ENCODE measurements at places on chromosomes 3 and 15. TPM values are rescaled to one million over a fixed set of nuclear protein-coding genes. Genes with fewer than 3 reads are reported as not detected.

CLSTN2 gene
- total RNA-seq = 4.7 TPM

- H3K27me3 ChIP-seq = no peaks in the 10 kb centered on the region
- DNase-seq = no peak
- H3K4me3 ChIP-seq = no peak overlapping the region
- no peak overlapping the region for H3K27ac ChIP-seq
- H3K36me3 ChIP-seq = no peaks in the 10 kb centered on the region
Measured at GRCh38 chr15:98083203-98083910, 122.9 kb downstream of the ARRDC4 start.

ALDH1A2 gene
- total RNA-seq = 128 TPM

GRCh38 chr15:98671060-98672008 lies 23.0 kb downstream of the IGF1R start:
- H3K27me3 ChIP-seq = no peaks in the 10 kb centered on the region
- no peaks in the 10 kb centered on the region for H3K36me3 ChIP-seq
- no peak for DNase-seq
- H3K27ac ChIP-seq = peak overlapping the region; percentile 67

UCN2 gene
- total RNA-seq = not detected

- H3K4me1 ChIP-seq = no peaks in the 10 kb centered on the region
- DNase-seq = no peak
- no peak overlapping the region for H3K27ac ChIP-seq
- H3K4me3 ChIP-seq = no peak overlapping the region
- H3K36me3 ChIP-seq = no peaks in the 10 kb centered on the region
Measured at GRCh38 chr15:25701721-25702465, 161.2 kb downstream of the ATP10A start.
